Sciatic nerve (tissue), 2 donors: ENCODE measurements at places on chromosomes 12 and 14. TPM values are rescaled to one million over a fixed set of nuclear protein-coding genes. Genes with fewer than 3 reads are reported as not detected.
A peak's percentile ranks its signal among the peaks of the same experiment; 100 is the strongest.

- DNase-seq = no peak
Observed at GRCh38 chr14:32403021-32403420, 73.9 kb downstream of the AKAP6 start.

DNA sequence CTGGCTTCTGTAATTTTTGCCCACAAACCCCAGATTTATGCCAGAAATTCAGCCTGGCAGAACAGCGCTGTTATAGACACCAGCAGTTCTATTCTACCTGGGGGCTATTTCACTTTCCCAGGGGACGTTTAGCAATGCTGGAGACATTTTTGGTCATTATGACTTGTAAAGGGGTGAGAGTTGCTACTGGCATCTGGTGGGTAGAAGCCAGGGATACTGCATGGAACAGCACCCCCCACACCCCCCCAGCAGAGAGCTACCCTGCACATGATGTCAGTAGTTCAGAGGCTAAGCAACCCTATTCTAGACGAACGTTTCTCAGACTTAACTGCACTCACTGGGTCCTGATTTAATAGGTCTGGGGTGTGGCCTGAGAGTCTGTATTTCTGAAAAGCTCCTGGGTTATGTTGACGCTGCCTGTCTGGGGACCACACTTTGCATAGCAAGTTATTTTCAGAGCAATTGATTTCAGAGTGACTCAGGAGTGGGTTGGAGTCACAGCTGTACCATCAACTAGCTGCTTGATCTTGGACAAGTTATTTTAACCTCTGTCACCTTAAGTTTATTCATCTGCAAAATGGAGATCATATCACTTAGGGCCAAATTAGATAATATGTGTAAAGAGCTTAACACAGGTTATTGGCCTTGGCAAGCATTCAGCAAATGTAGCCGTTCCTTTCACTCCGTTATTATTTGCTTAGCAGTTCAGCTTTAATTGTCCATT lies 48.5 kb downstream of the CHST11 start:
- no peak for DNase-seq

DNA sequence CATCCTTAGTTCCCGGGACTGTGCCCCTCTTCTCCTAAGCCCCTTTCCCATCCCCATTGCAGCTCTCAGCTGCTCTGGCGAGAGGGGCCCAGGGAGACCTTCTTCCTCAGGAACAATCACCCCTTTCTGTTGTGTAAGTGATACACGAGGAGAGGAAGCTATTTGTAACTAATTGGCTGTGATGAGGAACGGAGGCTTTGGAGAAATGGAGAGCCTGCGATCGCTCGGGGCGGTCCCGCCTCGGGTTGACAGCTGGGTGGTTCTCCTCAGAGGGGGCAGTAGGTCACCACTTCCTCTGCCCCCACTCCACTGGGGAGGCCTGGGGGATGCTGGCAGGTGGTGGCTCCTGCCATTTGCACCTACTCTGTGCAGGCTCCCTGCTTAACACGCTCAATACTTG lies 6.6 kb upstream of the PGF start:
- DNase-seq = no peak

DNA sequence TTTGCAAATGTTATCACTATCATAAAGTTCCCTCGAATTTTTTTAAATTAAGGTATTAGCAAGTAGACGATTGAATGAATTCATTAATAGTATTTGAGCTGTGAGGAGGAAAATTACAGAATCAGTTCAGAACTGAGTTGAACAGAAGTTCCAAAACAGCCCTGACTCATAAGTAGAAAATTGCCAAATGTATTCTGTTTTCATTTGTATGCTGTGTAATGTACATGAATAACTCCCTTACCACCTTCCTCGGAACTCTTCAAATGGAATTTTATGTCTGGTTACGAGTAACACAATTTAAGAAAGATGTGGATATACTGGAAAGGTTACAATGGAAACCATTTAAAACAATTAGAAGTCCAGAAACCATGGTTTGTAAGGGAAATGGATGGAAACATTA lies 283.3 kb upstream of the FAR2 start:
- no peak for DNase-seq

DNA sequence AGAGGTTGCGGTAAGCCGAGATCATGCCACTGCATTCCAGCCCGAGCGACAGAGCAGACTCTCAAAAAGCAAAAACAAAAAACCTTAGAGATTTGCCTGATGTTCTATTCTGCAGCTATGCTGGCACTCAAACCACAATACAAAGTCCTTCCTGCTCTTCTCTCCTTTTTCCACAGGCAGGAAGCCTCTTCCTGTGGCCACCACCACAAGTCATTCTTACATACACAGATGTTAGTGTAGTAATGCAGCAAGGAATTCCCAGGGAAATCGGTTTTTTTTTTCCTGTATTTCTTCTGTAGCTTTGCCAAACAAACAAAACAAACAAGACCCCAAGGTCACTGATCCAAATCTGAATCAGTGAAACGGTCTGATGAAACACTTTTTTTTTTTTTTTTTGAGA lies 104.3 kb downstream of the FIGNL2 start:
- DNase-seq = no peak

- peak; percentile 71 for DNase-seq
Observed at GRCh38 chr14:74140374-74140850, 55.7 kb downstream of the LIN52 start.

- DNase-seq = peak; percentile 65
Observed at GRCh38 chr12:52052468-52053186, 1.4 kb downstream of the NR4A1 start.

DNA sequence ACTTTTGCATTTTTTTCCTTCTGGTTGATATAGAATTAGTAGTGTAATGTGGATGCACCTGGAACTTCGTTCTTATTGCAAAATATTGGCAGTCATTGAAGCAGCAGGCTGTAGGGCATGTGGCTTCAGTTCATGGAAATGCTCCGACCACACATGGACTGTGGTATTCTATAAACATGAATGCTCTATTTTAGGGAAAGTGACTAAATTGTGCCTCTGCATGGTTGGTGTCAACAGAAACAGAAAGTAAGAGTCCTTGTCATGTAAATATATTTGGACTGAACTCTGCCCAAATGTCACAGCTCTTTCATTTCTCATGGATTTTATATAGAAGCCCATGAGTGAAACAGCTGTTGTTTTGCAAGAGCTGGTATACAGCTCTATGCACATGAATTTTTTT lies 917.0 kb downstream of the LRFN5 start:
- no peak for DNase-seq

The PTGDR gene
- 4.2 TPM for total RNA-seq

The PRICKLE1 gene
- 100 TPM for total RNA-seq

The GZMB gene
- total RNA-seq = 3.1 TPM

The REP15 gene
- 1.2 TPM for total RNA-seq

The HDAC7 gene
- 152 TPM for total RNA-seq

The BBOF1 gene
- 8.6 TPM for total RNA-seq

The ACTN1 gene
- 216 TPM for total RNA-seq

The TAS2R7 gene
- total RNA-seq = not detected
